CD8-positive, alpha-beta memory T cell (primary cell): ENCODE measurements at places on chromosomes 16 and 17.

DNA sequence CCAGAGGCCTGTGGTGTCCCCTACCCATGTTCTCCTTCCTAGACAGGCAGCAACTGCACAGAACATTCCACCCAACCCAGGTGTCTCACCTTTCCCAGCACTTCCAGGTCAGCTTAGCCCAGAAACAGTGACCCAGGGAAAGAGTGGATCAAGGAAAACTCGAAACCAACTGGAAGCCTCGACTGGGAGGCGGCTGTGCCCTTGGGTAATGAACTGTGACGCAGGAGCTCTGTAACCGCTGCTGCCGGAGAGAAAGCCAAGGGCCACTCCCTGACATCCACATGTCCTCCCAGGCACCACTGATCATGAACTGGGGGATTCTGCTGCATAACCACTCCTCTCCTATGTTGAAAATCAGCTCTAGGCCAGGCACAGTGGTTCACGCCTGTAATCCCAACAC lies 34.4 kb downstream of the WDR59 start:
- DNase-seq, result no peak

- DNase-seq, result no peak
Measured at GRCh38 chr17:60327134-60327900, 64.6 kb downstream of the USP32 start.

DNA sequence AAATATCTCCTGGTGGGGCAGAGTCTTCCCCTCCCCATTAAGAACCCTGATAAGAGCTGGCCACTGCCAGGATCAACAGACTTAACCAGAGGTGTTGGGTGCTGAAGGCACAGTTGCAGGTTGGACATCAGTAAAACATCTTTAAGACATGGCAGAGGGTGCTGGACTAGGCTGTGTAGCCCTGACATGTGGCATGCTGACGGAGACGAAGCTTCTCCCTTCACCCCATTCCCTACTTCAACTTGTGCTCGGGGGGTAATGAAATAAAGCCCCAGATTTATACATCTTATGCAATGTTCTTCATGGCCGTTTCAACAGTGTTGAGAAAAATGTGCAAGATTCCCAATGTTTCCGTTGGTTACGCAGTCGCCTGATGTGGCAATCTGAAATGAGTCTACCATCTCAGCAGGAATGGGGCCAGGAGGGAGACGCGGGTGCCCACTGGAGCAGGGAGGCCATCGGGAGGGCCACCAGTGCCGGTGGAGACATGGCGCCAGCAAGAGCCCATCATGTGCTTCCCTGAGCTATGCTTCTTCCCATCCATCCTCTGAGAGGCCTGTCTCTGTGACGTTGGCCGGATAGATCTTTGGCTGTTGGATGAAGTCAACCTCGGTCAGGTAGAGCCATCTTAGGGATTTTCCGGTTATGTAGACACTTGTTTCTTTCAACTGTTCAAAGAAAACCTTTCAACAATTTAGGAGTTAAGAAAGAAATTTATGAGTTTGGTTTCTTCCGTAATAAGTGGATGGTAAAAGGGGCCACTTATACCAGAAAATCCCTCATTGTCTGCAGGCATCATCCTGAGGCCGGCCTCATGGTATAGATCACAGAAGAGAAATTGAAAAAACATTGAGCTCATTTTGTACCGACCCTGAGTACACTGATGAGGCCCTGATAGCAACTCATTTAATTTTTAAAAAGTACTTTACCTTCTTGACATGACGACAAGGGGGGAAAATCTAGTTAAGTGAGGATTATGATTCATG lies 6.4 kb downstream of the IRF8 start:
- no peak for DNase-seq

DNA sequence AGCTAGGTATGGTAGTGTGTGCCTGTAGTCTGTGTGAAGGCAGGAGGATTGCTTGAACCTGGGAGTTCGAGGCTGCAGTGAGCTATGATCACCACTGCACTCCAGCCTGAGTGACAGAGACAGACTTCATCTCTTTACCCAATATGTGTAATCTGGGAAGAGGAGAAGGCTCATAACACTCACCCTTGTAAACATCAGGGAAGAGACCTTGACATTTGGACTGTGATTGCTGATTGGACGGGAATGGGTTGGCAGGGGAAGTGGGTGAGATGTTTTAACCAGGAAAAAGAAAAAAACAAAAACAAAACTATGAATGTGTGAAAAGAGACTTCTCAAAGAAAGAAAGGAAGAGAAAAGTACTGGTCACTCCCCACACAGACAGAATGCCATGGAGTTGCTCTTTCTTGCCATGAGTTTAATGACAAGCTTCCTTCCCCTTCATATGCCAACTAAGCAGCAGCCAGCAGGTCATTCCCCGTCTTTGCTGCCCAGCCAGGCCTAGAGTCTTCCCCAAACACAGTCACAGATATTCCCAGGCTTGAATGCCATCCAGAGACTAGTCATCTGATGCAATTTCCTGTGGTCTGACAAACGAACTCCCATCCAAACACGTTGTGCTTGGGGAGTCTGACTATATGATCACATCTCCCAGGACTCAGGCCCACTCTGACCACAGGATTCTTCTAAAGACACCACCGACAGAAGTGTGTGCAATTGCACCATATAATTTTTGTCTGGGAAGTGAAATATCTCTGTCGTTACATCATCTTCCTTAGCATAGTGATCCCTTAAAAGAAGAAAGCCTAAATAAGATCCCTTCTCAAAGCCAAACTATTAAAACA lies 3.6 kb upstream of the XAF1 start:
- DNase-seq, result no peak

- DNase-seq, result peak; percentile 79
Measured at GRCh38 chr17:48427598-48427997, 2.4 kb downstream of the SKAP1 start.

DNA sequence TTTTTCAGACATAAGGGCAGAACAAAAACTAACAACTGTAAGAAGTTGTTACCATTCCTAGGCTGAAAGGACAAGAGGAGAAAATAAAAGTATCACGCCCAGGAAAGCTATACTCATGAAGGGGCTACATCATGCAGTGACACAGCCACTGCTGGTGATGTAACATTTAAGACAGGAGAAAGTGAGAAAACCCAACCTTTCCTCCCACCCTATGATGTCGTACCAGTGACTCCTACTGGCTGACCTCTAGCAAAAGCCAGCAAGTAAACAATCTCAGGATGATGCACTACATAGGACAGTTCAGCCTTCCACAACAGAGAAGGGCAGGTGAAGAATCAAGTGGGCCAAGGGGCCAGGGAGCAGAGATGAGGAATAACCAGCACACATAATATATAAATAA lies 14.0 kb upstream of the OR1E2 start:
- no peak for DNase-seq

GRCh38 chr17:794876-795275 lies 12.7 kb downstream of the MRM3 start:
- DNase-seq, result peak; percentile 38

DNA sequence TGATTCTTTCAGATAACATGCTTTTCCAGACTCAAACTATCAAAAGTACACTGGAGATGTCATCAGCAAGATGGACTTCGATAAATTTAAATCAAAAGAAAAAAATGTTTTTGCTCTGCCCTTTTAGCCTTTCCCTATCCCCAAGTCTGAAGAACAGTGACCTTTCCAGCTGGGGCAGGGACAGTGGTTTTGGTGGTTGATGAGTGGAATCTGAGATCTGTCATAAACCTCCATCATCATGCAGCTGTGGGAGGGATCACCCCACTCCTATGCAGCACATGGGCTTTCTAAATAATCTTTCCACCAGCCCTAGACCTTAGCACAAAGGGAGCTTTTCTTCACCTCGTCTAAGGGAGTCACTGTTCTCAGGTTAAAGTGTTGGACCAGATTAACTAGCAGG lies 869.5 kb upstream of the SOX9 start:
- DNase-seq, result no peak

- no peak for DNase-seq
Measured at GRCh38 chr17:44191941-44192496, 5.2 kb downstream of the TMUB2 start.

- no peak for DNase-seq
Measured at GRCh38 chr16:57159447-57159846, 26.4 kb downstream of the PSME3IP1 start.

DNA sequence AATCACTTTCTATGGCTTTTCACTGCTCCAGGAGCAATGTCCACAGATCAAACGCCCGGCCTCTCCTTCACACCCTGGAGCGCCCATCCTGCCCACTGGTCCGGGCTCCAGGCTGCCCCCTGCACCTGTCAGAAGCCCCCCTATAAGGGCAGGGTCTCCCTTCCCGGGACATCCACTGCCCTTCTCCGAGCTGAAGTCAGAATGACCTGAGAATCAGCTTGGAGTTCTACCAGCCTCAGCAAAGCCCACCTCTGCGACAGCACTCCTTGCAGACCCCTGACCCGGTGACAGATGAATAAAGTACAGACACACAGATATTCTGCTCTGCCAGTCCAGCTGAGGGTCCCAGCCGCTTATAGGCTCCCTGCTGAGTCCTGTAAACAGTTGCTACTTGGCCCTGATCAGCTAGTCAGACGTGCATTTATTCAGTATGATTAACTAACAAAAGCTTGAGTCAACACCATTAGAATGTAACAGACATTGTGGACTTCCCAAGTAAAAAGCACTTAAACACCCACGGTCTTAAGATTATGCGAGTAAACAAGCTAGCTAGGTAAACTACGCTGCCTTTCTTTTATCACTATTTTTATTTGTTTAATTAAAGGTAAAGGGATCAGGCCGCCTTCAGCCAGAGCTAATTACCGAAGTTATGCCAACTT lies 4.8 kb downstream of the SLC7A5 start:
- no peak for DNase-seq

- DNase-seq, result no peak
Measured at GRCh38 chr17:1617620-1618174, 10.9 kb downstream of the SLC43A2 start.

DNA sequence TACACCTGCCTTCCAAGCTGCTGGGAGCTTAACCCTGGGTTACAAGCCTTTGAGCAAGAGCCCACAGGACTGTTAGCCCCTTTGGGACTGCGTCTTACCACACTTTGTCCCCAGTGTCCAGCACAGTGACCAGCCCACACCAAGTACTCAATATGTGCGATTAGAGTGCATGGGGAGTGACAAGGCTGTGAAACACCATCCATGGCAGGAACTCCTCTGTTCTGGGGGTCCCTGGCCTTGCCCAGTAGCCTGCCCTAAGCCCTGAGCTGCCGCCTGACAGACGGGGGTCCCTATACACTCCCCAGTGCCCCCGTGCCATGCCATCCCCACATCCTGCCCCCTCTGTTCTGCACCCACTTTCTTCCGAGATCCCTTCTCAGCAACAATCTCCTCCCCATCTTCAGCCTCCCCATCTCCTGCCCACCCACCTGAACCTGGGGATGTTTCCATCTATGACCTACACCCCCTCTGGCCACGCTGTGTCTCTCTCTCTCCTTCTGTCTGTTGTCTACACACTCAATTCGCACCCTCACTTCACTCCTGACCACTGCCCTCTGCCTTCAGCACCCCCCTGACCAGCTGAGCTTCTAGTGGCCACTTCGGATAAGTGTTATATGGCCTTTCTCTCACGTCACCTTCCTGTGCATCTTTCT lies 112.9 kb upstream of the SMURF2 start:
- DNase-seq, result no peak

DNA sequence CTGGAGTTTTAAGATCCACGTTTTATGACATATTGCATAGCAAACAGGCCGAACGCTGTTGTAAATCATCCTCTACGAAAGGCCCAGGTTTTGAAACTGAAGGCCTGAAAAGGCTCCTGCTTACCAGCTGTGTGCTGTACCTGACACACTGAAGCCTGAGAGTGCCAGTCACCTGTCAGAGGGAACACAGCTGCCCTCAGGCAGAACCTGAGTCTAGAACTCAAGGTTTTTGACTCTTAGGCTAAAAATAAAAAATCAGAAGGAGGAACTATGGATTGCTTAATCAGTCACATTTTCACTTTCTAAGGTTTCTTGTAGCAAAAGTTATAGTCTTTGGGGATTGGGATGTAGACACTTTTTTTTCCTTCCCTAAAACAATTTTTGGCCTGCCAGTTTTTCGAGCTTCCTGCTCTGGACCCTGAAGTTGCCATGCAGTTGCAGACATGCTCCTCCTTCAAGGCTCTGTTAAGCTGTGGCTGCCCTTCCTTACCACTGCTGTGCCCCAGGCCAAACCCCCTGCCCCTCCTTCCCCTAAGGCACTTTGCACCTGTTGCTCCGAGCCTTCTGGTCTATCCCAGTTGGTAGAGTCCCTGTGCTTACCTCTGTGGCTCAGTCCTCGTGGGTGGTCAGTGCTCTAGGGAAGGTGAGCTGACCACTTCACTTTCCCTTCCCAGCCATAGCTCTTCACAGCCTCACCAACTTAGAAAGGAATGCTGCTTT lies 56.6 kb downstream of the TENT4B start:
- no peak for DNase-seq

DNA sequence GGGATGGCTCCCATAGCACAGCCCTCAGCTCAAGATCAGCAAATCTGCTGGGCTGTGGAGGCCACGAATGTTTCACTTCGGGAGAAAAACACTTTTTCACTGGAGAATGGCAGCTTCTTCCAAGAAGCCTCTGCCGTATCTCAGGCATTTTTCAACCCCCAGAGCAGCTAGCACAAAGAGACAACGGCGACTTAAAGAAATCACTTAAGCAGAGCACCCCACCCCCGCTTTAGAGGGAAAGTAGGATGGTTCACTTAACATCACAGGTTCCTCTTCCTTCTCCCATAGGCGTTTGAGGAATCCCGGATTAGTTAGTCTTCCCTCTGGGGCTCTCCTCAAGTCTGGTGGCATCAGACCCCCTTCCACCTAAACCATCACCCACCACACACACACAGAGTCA lies 27.6 kb downstream of the CYB561 start:
- DNase-seq, result no peak

- DNase-seq, result no peak
Measured at GRCh38 chr17:76884995-76885893, 17.0 kb downstream of the MGAT5B start.

DNA sequence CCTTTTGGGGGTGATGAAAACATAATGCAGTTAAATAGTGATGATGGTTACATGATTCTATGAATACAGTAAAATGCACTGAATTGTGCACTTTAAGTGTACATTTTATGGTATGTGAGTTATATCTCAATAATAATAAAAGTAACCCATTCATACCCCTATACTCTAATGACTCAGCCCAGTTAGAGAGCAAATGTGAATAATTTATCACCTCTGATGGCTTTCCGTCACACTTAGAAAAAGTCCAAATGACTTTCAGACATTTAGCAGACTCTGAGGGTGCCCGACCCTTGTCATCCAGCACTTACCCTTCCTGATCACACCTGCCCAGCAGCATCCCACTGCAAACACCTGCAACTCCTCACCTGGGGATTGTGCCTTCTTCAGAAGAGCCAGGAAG lies 148.1 kb upstream of the MAF start:
- no peak for DNase-seq
